ENCODE measurements at places on chromosomes 12 and 14.
A peak's percentile ranks its signal among the peaks of the same experiment; 100 is the strongest.

DNA sequence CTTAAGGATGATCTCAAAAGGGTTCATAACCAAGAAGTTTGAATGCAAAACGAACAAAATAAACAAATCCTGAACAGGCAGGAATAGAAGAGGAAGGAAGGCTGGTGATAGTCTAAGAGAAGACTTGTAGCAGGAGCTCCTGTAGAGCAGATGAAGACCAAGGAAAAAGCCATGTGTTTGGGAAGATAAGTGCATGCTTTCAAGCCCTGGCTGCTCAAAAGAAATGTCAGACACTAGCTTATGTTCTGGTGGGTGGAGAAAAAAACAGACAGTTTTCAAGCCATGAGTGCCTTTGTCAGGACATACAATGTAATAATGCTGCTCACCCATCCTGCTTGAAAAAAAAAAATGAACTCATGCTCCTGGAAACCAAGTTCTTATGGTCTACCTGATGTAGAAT, 27.4 kb downstream of the TAOK3 start:
- DNase-seq = no peak

DNA sequence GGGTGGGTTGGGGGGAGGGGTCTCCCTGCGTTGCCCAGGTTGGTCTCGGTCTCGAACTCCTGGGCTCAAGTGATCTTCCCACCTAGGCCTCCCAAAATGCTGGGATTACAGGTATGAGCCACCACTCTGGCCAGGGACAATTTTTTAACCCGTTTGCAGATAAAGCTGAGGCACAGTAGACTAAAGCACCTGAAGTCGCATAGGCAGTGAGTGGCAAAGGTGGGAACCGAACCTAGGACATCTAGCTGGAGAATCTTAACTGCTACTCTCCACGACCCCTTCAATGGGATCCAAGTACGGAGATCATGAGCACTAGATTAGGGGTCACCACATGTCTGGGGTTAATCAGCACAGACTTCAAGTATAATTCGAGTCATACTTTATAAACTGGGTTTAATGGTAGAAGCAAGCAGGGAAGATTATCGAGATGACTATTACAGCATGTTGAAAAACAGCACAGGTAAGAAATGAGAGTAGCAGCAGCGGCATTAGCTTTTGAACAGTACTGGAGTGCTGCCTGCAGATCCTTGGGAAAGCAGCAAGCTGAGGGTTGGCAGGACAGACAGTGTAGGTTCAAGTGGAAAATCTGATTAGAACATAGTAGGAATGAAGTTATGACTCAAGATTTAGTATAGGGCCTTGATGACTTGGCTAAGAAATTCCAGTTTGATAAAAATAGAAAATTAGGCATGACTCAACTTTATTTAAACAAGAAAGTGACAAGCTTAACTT, 23.9 kb downstream of the NID2 start:
- peak; percentile 78 for DNase-seq

DNA sequence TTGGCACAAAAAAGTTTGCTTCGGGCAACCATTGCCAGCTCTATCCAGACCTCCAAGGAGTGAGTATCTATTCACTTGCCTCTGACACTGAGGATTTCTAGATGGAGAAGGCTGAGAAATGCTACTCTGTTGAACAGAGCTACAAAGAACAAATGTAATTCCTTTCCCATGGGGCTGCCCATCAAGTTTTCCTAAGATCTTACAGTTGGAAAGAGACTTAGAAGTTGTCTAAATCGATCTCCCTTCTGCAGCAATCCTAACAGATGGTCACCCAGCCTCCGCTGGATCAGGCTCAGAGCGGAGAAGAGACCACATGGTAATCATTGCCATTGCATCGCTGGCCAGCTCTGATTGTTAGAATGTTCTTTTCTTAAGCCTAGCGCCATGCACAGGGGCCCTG, 110.1 kb upstream of the BCL2L14 start:
- no peak for DNase-seq

DNA sequence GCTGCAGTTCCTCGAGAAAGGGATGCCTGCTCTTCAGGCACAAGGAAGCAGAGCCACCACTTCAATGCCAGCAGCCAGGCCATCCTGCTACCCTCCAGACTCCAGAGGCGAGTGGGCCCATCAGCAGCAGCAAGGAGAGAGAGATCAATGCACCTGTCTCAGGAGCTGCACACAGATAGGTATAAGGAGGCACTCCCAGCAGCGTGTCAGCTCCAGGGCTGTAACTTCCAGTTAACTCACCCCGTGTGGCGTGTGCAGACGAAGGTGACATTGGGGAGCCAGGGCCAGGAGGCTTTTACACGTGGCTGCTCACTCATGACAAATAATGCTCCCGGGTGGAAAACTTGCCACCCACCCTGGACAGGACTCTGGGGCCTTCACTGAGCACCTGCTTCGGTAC, 24.2 kb downstream of the GALNT16 start:
- no peak for DNase-seq

DNA sequence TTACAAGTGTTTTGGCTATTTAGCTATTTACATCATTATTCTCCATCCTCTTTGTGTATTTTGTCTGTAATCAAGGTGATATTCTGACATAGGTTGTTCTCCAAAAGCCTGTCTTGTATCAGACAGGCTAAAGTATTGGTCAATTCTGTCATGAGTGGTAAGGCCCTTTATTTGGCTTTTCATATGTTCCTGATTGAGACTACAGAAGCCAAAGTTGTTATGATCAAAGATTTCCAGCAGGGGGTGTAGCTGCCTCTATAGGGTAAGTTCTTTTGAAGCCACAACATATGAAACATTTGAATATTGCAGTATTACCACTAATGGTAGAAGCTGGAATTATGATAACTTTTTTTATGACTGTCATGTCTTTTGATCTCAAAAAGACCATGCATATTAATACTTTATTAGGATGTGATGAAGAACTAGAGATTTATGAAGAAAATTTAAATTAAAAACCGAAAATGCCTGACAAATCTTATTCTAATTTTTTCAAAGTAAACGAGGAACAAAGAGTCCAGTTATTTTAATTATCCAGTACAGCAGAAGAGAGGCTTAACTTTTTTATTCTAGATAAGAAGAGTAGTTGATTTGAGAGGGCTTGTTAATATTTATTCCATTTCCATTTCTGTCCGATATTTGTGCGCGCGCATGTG, 3.4 kb upstream of the ARHGAP5 start:
- peak; percentile 82 for DNase-seq

GRCh38 chr12:76277480-76277879, 70.7 kb downstream of the BBS10 start:
- DNase-seq = peak; percentile 88

GRCh38 chr12:110262442-110263388, 18.3 kb upstream of the ATP2A2 start:
- DNase-seq = no peak

GRCh38 chr14:91154851-91155625, 41.2 kb downstream of the DGLUCY start:
- DNase-seq = peak; percentile 58

GRCh38 chr12:68786929-68787328, 21.0 kb upstream of the MDM2 start:
- no peak for DNase-seq

- peak; percentile 72 for DNase-seq
Measured at GRCh38 chr14:35533357-35534207, at the start of gene INSM2. Gene INSM2, plus strand, starts transcription at chr14:35534164. Its CDS starts 89 bp downstream, at chr14:35534253.

DNA sequence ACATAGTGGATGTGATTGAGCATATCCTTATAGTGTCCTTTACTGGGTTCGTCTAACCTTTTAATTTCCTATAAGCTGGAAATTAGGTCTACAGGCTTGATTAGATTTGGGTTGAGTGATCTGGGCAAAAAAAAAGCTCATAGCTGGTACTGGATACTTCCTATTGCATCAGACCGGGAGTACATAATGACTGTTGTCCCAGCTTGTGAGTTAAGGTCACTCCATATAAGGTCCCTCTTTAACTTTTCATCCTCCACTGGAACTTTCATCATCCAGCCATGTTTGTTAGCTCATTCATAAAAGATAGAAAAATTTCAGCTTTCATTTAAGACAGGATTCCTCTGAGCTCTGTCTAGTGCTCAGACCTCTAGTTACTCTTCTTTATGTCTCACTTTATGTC, 80.8 kb downstream of the C14orf132 start:
- DNase-seq = no peak

DNA sequence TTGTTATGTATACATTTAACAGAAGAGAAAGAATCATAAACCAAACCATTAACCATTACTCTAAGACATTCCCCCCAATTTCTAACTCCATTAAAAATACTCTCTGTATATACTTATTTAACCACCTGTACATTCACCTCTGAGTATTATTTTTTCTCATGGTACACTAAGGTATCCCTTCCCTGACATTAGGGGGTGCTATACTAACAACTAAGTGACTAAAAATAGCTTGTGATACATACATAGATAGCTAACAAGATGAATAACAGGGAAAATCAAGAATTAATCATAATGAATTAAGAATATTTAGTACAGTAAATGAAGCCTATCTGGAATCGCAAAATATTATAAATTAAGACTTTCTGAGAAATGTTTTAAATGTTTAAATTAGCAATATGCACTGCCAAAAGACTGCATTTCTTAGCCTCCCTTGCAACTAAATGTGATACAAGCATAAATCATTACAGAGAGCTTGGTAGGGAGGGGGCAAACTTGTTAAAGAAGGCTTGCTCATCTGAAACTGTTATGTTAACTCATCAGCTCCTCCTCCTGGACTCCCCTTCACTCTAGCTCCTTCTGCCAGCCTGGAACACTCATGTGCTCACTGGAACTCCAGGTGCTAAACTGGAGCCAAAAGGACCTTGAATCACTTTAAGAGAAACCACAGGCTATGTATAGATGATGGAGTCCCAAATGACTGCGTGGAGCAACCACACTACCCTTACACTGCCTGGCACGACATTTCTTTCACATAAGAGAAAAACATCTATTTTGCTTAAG, 14.9 kb downstream of the C2CD5 start:
- DNase-seq = peak; percentile 53

DNA sequence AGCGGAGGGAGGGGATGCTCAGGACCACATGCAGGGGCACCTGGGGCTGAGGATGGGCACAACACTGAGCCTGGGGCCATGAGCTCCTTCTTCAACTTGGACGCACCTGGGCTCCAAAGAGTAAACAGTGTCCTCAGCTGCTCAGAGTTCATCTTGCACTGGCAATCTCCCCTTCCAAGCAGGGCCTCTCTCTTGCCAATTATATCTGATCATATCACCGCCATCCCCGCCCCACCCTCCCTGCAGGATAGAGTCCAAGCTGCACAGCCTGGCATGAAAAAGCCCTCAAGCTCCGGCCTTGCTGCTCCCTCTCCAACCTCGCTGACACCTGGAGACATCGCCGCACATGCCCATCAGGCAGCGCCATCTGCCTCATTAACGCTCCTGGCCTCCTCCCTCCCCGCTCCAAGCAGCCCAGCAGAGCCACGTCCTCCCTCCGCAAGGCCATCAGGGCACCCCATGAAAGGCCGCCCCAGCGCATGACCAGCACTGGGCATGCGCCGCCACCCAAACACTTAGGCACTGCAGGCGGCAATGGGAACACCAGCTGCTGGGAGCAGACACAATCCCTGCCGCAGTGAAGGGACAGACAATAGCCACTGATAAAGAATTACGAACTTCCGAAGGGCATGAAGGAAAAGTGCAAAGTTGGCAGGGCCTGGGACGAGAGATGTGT, 88.8 kb downstream of the CHGA start:
- no peak for DNase-seq

- no peak for DNase-seq
Measured at GRCh38 chr14:21042918-21043317, 756 bp downstream of the RNASE7 start.

DNA sequence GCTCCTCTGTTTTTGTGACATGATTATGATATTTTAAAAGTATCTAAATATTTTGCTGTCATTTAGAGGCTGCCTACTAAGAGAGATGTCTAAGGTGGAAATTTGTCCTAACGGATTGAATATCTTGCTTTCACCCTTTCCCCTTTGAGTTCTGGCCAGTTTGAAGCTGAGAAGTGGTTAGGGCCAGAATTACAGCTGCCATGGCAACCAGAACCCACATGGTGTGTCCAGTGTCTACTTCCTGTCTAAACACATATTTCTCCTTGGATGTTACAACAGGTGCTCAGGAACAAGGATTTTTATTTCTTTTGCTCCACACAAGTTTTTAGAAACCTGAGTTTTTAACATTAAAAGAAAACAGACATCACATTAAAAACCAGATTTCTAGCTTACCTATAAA, 335.1 kb upstream of the OR4E1 start:
- no peak for DNase-seq

GRCh38 chr12:101077791-101078528, 132.1 kb downstream of the SLC5A8 start:
- no peak for DNase-seq

- DNase-seq = peak; percentile 58
Measured at GRCh38 chr12:14239350-14239934, 126.0 kb upstream of the ATF7IP start.

DNA sequence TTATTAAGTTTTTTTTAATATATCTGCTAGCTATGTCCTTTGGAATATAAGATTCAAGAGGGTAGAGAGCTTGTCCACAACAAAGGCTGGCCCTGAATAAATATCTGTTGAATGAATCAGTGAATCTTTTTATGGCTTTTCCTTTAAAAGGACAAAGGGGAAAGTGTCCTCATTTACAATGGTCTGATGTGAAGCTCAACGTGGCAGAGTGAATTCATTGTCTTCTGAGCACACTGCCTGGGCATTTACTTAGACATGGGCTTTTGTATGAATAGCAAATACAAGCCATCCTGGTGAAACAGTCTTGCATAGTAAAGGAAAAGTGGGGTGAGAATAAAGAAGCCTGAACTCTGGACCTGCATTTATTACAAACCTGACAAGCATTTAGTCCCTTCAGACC, 201.2 kb downstream of the NELL2 start:
- no peak for DNase-seq

DNA sequence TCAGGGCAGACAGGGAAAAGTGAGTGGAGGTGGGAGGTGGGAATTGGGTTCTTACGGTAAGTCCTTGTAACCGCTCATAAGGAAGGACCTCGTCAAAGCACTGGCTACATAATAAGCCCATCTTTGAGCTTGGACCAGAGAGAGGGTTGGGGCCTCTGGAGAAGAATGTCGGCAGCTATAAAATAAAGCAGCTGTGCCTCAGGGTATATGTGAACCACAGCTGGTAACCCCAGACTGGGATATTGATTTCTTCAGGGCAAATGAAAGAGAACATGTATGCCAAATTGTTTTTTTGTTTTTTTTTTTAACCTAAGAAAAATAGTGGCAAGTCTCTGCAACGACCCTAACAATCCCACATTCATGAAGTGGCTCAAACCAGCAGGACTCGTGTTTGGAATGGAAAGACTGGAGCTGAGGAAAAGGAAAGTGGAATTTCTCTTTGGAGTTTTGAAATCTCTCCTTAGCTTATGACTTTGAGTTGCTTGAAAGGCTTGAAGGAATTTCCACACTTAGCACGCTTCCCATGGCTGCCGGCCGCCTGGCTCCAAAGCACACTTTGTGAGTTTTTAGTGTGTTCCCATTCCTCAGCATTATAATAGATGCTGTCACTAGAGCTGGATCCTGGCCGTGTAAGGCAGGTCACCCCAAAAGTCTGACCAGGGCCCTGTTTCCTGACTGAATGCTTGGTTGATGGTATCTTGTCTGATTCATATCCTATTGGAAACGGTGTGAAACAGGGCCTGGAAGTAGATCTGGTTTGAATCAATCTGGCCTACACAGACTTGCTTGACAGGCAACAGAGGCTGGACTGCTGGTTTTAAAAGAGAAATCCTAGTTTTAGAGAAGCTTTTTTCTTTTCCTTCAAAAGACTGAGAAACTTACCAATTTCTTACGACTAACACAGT, 244.7 kb downstream of the MSRB3 start:
- DNase-seq = peak; percentile 61
